ENCODE measurements at places on chromosomes 11 and 22. TPM values are rescaled to one million over a fixed set of nuclear protein-coding genes. Genes with fewer than 3 reads are reported as not detected.

DNA sequence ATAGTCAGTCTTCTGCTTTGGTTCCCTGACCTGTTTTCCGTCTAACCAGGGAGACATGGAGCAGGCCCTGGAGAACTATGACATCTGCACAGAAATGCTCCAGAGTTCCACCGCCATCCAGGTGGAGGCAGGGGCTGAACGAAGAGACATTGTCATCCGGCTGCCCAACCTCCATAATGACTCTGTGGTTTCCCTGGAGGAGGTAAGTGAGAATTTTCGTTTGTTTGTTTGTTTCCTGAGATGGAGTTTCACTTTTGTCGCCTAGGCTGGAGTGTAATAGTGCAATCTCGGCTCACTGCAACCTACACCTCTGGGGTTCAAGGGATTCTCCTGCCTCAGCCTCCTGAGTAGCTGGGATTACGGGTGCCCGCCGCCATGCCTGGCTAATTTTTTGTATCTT lies 52.9 kb downstream of the CABIN1 start:
- DNase-seq, result no peak

DNA sequence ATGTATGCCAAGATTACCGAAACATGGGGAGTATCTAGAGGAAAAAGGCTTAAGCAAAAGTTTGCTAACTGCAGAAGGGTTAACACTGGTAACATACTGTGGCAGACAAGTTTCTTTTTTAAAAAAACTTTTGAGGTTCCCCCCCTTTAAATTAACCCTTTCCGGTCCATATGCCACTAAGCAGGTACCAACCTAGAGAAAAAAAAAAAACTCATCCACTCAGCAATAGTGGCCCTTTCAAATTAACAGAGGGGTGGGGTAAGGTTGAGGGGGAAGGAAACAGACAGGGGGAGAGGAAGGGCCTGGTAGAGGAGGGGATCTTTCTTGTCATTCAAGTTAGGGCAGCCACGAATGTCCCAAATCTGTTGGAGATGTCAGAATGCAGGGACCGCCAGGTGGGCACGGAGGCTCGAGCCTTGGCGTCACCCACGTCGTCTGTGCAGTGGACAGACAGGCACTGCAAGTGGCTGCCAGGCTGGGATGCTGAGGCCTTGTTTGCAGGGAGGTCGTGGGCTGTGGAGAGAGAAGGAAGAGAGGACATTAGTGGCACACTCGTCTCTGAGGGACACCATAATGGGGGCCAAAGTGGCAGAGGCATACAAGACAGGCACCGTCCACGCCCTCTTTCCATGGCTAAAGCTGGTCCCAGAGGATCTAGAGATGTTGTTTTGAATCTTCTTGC lies 50.8 kb downstream of the MN1 start:
- no peak for DNase-seq

- no peak for DNase-seq
These were observed 221.1 kb downstream of the LARGE1 start for GRCh38 chr22:33699176-33699575.

GRCh38 chr22:32236970-32237369 lies 18.2 kb downstream of the SLC5A4 start:
- DNase-seq, result no peak

DNA sequence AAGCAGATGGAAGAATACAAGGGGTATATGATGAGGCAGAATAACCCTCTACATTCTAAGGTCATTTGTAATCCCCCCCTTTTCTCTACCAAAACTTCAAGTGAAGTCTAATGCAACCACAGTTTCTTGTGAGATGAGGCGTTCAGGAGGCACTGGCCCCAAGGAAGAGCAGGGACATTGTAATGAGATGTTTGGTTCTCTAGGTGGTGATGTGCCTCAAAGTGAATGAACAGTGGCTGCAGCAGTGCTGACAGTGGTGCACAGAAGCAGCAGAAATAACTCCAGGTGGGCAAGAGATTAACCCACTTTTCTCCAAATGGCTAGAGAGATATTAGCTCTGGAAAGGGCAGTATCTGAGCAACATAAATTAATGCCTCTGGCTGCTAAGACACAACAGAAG lies 33.8 kb downstream of the PDGFD start:
- no peak for DNase-seq

- no peak for DNase-seq
These were observed 110.0 kb upstream of the SPON1 start for GRCh38 chr11:13852481-13852880.

DNA sequence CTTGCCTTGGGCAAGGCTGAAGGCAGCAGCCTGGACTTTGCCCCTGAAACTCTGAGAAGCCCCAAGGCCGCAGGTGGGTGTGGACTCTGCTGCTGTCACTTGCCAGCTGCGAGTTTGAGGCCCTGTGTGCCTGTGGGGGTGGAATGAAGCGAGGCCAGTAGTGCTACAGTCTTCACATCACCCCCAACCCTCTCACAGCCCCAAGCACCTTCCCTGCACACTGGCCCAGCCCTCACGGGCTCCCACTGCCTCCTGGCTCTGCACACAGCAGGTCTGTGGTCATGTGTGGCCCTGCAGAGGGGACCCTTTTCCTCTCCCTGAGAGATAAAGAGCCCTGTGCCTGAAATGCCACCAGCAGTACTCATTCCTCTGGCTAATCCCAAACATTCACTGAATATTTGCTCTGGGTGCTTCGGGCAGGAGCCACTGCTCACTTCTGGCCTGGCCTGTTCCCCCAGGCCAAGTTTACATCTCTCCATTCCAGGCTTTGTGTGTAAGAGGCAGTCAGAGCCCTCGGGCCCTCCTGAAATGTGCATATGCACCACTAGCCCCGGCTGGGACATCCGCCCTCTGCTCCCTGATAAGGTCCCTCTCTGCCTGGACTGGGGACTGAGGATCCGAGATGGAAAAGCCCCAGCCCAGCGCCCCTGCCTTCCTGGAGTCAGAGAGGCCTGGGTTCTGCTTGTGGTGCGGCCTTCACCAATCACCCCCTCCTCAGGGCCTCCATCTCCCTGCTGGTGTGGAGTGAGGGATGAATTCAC lies 17.7 kb downstream of the MGAT3 start:
- DNase-seq, result no peak

GRCh38 chr11:78201096-78201818 lies 12.5 kb downstream of the USP35 start:
- DNase-seq, result no peak

DNA sequence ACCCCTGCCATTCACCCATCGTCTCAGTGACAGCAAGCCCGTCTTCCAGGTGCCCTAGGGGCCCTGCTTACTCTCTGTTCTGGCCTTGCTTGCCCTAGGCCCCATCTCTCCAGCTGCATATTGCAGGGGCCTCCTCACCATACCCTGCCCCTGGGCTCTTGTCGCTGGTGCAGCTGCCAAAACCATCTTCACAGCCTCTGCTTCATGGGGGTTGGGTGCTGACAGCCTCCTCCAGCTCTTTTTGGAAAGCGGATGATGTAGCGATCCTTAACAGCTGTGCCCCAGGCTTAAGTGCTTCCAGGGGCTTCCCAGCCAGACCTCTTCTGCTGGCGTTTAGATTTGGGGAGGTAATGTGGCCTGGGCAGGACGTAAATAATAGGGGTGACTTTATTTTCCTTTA lies 61.2 kb upstream of the SUSD2 start:
- no peak for DNase-seq

DNA sequence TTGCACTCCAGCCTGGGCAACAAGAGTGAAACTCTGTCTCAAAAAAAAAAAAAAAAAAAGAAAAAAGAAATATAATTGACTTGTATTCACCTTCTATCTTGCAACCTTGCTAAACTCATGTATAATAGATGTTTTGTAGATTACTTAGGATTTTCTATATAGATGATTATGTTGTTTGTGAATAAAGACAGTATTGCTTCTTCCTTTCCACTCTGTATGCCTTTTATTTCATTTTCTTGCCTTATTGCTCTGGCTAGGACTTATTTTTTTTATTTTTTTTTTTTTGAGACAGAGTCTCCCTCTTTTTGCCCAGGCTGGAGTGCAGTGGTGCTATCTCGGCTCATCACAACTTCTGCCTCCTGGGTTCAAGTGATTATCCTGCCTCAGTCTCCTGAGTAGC lies 29.7 kb upstream of the SOX10 start:
- no peak for DNase-seq

- no peak for DNase-seq
These were observed 40.9 kb downstream of the TCF20 start for GRCh38 chr22:42229455-42230149.

Gene SNX32
- total RNA-seq, result not detected

Gene ZBTB16
- not detected for total RNA-seq

Gene DLG2
- 115 TPM for total RNA-seq
